ENCODE measurements at places on chromosomes 3 and 15. TPM values are rescaled to one million over a fixed set of nuclear protein-coding genes. Genes with fewer than 3 reads are reported as not detected.
A peak's percentile ranks its signal among the peaks of the same experiment; 100 is the strongest.

- no peak for DNase-seq
Measured at GRCh38 chr15:92616621-92617548, 38.7 kb downstream of the FAM174B start.

GRCh38 chr3:133812872-133813271 lies 7.3 kb downstream of the SRPRB start:
- DNase-seq = no peak

- peak; percentile 22 for DNase-seq
Measured at GRCh38 chr3:53103397-53104296, 26.6 kb downstream of the RFT1 start.

DNA sequence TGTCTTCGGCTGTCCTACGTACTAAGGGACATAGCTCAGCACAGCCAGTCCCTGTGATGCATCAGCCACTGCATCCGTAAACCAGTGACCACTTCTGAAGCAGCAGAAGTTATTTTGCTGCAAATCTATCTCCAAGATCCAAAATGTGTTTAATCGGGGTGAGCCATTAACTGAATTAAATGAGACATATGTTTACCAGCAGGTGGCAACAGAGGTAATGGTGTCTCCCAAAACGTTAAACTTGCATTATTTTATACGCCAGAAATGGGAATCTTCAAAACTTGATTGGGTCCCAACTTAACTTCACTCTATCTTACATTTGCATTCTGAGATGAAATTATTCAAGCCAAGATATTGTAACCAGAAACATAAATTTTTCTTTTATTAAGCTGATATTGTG lies 75.3 kb upstream of the BOC start:
- no peak for DNase-seq

DNA sequence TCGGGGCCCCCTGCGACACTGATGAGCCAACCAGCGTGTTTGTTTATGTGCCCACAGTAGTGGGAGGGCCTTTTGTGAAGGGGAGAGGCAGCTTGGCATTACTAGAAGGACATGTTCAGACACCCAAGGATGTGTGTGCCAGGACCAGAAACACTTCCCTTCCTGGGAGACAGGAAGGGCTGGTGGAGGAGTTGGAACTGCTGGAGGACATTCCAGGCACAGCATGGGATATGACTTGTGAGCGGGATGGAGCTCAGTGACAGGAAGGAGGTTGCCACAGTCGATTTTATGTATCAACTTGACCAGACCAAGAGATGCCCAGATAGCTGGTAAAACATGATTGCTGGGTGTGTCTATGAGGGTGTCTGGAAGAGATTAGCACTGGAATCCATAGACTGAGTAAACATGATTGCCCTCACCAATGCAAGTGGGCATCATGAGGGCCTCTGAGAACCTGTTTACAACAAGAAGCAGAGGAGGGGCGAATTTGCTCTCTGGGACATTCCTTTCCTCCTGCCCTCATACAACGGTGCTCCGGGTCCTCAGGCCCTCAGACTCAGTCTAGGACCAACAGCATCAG lies 106.4 kb upstream of the TLE3 start:
- DNase-seq = no peak

DNA sequence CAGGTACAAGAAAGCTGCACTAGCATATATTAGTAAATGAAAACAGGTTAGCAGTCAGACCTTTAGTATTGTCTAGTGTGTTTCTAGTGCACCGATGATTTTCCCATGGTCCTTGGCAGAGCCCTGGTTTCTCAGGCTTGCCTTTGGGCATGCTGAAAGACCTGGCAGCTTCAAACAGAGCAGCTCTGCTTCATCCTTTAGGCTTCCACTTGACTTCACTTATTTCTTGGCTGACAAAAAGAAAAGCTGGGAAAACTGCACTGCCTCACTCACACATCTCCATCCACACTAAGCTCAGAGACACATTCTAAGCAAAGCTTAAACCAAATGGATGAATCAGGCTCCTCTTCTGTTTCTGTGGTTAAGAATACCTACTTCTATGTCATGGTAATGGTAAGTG lies 374.8 kb upstream of the PDZRN3 start:
- no peak for DNase-seq

Gene PLSCR2
- total RNA-seq = not detected

Measured in activated naive CD8-positive, alpha-beta T cell treated with anti-CD3 and anti-CD28 coated beads, Interleukin-2, amount 10 ng/mL, durations not matched to agents 7 days and 5 days (primary cell).